Left ventricle myocardium inferior (tissue), 1 donor: ENCODE measurements at places on chromosomes 1 and 21.
A peak's percentile ranks its signal among the peaks of the same experiment; 100 is the strongest.

GRCh38 chr1:159829273-159829634 is 2.6 kb downstream of the SLAMF8 start:
- peak; percentile 56 for DNase-seq

GRCh38 chr1:84615790-84616189 is 41.5 kb upstream of the CTBS start:
- DNase-seq: no peak

DNA sequence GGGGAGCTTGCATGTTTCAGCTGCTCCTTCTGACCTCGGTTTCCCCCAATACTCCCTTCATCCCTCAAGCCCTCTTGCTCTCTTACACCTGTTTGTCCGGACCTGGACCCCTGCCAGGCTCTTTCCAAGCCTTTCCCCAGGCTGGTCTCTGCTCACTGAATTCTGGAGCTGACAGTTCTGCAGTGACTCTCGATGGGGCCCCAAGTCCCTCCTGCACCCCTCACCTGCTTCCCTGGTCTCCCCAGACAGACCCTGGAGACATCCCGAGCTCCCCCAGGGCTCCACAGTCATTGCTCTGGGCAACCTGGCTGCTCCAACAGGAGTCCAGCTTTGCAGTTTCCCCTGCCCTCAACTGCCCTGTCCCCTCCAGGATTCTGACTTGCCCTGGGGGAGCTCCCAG is 198.6 kb downstream of the GRIK3 start:
- DNase-seq: no peak

DNA sequence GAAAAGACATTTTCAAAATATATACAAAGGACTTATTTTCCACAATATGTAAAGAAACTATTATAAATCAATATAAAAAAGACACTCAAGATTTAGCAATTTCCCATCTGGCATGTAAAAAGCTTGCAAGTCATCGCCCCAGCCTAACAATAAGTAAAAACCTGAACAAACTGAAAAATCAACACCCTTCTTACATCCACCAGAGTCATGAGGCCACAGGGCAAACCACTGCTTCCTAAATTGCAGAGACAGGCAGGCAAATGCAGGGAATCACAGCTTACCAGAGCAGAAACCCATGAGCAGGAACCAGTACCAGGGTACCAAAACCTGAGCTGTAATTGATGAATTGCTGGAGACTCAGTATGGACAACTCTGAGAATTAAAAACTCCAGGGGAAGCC is 16.7 kb upstream of the WNT2B start:
- no peak for DNase-seq

DNA sequence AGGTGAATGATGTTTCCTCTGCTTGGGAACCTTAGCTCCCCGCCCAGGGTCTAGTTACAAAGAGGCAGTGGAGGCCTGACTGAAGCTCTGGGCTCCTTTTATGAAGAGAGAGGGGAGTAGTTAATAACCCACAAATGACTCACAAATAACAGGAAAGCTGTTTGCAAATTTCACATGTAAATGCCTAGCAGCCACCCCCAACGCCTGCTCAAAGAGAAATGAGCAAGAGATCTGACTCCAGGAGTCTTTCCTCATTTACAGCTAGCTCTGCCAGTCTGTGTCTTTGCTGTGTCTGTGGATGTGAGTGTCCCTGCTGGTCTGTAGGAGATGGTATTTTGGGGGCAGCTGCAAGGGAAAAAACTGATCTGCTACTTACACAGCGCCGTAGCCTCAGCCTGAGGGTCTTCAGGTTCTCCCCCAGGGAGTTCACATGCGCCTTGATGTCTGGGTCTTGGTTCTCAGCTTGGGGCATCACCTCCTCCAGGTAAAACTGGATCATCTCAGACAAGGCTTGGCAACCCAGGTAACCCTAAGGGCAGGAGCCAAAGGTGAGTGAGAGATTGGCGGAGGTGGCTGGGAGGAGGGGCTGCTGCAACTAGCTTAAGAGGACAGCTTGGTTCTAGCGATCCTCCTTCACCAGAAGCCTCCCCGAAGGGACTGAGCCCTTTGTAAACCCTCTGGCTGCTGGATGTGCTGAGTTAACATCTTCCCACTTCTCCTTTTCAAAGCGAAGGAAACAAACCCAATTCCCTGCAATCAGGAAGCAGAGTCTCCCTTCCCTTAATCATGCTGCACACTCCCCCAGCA is at the start of gene IL19:
IL19 (plus strand) TSS at position 243 of the 807 bp plus-strand sequence. CDS start 65,890 bp downstream, outside the sequence.
- DNase-seq: peak; percentile 26

DNA sequence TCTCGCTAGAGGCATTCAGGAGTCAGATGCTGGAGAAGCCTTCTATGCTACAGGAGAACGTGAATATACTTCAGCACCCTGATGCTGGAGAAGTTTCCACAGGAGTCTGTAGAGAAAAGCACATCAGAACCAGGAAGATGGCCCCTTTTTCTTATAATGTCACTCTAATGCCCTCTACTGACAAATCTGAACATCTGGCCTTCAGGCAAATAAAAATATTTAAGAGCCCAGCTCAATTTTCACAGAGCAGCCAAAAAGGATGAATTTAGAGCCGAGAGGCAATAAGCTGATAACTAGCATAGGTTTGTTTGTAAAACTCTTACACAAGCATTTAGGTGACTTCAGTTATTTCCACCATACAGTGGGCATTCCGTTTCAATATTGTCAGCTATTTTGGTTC is 3.8 kb upstream of the RRP15 start:
- no peak for DNase-seq

DNA sequence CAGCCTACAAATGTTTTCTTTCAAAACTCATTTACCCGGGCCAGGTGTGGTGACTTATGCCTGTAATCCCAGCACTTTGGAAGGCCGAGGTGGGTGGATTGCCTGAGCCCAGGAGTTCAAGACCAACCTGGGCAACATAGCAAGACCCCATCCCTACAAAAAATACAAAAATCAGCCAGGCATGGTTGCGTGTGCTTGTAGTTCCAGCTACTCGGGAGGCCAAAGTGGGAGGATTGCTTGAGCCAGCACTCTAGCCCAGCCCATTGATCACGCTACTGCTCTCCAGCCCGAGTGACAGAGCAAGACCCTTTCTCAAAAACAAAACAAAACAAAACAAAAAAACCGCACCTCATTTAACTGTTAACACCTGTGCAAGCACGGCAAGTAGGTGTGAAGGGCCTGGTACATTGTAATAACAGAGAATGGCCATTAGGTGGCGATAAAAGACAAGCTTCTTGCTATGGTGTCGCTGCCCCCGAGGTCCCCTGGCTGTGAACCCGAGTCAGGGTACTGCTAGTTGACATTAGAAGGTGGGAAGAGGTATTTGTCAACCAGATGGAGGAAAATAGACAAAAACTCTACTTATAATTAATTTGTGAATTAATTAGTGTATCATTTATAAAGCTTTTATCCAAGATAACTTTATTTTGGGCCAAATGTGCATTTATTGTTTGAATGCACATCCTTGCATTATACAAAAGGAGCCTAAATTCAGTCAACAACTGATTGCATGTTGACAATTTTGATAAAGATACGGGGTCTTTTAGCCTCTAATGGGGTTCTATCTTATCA is 66.5 kb downstream of the SH3BGR start:
- no peak for DNase-seq

DNA sequence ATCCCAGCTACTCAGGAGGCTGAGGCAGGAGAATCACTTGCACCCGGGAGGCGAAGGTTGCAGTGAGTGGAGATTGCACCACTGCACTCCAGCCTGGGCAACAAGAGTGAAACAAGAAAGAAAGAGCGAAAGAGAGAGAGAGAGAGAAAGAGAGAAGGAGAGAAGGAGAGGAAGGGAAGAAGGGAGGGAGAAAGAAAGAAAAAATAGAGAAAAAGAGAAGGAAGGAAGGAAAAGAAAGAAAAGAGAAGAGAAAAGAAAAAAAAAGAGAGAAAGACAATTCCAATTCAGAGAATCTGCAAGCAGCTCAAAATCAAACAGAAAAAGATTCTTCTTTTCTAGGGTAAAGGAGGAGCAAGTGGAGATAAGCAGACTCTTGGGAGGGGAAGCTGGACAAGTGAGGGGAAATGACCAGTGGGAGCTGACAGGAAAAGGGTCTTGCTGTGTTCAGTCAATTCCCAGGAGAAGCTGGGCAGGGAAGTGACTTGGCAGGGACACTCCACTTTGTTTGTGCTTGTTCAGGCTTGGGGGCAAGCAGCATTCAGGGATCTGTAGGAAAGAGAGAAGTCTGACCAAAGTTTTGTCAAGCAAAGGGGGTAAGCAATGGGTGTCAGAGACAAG is 3.6 kb upstream of the CAPN2 start:
- no peak for DNase-seq

DNA sequence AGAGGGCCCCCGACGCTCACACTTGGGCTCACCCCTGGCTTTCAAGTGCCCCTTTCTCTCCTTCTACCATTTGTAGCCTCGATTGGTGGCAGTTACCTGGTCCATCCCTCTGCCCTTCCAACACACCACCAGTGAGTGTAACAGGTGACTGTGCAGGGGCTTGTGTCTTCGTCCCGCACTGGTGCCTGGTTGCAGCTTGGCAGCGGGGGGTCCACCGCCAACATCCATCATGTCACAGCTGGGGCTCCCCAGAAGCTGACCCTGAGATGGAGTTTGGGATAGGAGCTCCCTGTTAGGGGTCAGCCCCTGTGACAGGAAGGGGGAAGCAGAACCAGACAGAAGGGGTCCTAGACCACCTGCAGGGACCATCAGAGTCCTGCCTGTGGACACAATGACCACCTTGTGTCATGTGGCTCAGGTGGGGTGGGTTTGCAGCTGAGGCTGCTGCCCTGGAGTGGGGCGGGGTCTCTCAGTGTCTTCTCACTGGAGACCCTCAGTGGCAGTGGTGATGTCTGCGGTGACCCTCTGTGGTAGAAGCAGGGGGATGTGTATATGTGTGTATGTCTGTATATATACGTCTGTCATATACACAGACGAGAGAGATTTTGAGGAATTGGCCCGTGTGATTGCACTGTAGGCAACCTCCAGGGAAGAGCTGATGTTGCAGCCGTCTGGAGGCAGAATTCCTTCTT is 3.6 kb upstream of the CALML6 start:
- DNase-seq: no peak

DNA sequence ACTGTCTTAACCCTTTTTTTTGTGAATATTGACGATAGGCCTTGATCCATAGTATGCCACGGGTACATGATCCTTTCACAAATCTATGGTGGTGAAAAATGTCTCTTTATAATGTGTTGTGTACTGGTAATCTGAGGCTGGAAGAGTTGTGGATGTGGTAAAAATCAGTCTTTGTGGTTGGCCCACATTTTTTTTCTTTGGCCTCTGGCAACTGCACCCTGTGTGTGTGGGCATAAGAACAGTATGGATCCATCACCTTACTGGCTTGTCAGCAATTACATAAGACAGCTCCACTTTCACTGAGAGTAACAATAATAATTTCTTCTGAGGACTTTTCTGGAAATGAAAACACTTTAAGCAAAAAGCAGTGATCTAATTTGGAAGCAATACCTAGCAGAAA is 101.6 kb downstream of the GABPA start:
- no peak for DNase-seq

DNA sequence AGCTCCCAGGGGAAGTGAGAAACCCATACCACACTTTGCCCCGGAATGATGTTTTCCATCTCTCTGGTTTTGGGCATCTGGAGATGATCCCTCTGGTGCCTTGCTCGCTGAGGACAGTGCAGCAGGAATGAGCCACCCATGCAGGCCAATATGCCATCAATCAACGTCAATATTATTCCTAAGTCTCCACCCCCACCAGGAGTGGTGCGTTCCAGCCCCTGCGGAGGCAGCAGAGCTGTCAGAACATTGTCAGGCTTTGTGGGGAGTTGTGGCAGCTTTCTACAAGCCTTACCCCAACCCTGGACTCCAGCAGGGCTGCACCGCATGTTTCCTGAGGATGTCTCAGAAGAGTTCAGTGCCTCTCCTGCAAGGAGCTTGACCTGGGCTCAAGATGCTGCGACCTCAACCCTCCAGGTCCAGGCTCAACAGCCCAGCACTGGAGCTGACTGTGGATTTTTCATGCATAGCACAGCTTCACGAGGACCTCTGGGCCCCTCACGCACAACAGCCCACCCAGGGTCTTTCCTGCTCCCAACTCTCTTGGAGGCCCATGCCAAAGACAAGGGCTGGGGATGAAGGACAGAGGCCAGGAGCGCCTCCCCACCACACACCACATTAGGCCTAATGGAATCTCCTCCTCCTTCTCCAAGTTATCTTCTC is 67.5 kb downstream of the PSMG1 start:
- no peak for DNase-seq

DNA sequence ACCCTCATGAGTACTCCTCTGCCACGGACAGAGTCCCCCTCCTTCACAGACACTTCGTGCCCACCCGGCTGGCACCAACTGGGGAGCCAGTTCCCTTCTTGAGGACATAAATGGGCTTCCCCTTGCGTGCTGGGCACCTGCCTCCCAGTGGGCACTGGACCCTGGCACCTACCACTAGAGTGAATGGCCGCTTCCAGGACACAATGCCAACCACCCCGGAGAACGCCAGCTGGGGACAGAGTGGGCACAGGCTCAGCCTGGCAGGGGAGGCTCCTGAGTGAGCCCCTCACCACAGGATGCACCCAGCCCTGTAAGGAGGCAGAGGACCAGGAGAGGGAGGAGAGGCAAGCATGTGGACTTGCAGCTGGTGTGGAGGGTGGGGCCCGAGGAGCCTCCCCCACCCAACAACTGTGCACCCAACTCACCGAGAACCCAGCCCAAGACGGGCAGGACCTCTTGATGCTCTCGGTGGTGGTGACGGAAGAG is 1.0 kb downstream of the ENTREP3 start:
- no peak for DNase-seq

- no peak for DNase-seq
These were observed 9.1 kb upstream of the PSMB2 start for GRCh38 chr1:35650416-35650815.

GRCh38 chr1:167630568-167631385 is 745 bp downstream of the RCSD1 start:
- DNase-seq: no peak

DNA sequence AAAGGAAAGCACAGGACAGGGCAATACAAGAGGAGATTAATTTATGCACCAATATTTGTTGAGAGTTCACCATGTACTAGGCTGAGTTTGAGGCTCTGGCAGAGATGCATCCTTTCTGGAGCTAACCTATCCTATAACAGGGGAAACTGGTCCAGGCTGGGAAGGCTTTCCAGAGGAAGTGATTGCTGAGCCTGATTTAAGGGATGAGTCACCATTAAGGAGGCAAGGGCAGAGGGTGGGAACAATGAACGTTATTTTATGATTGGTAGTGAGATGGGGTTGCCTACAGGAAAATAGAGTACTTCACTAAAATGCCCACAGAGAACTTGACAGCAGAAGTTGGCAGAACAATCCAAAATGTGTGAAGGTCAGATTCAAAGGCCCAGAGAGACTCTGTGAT is 141.4 kb downstream of the PLPP3 start:
- DNase-seq: no peak
